ENCODE measurements at places on chromosomes 4 and X.

GRCh38 chr4:142909908-142910307 lies 63.8 kb upstream of the INPP4B start:
- DNase-seq = no peak

GRCh38 chr4:180058691-180059215 lies 2184.4 kb upstream of the TENM3 start:
- no peak for DNase-seq

- no peak for DNase-seq
Measured at GRCh38 chrX:45598861-45599260, 398.2 kb upstream of the DIPK2B start.

DNA sequence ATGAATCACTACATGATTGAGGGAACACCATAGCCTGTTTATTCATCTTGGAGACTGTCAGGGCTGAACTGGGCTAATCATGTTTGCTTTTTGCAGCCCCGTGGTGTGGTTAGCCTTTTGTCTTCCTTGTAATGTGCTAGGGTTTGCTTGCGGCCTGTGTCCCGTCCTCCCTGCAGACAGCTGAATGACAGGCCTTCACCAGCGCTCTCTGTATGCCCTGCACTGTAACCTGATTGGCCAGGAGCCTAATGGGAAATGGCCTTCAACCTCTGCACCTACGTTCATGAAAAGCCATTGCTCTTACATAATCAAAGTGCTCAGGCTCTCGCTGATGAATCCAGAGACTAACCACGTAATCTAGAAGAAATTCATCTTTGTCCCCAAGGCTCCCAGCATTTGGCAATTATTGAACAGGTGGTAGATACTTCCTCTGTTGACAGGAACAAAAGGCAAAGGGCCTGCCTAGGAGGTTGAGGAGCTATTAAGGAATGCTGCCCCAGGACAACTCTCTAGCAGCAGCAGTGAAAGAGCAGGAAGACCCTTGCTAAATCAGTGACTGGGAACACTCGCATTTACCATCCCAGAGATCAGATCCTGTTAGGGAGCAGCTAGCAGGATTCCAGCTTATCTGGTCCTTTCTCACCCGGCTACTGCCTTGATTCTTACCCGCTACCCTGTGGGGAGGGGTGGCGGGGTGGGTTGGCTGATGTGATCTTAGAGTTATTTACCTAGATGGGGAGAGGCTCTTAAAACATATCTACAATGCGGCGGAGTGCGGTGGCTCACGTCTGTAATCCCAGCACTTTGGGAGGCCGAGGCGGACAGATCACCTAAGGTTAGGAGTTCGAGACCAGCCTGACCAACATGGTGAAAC lies 42.3 kb upstream of the FAT1 start:
- no peak for DNase-seq

- DNase-seq = no peak
Measured at GRCh38 chrX:17805120-17805519, 56.0 kb downstream of the RAI2 start.

DNA sequence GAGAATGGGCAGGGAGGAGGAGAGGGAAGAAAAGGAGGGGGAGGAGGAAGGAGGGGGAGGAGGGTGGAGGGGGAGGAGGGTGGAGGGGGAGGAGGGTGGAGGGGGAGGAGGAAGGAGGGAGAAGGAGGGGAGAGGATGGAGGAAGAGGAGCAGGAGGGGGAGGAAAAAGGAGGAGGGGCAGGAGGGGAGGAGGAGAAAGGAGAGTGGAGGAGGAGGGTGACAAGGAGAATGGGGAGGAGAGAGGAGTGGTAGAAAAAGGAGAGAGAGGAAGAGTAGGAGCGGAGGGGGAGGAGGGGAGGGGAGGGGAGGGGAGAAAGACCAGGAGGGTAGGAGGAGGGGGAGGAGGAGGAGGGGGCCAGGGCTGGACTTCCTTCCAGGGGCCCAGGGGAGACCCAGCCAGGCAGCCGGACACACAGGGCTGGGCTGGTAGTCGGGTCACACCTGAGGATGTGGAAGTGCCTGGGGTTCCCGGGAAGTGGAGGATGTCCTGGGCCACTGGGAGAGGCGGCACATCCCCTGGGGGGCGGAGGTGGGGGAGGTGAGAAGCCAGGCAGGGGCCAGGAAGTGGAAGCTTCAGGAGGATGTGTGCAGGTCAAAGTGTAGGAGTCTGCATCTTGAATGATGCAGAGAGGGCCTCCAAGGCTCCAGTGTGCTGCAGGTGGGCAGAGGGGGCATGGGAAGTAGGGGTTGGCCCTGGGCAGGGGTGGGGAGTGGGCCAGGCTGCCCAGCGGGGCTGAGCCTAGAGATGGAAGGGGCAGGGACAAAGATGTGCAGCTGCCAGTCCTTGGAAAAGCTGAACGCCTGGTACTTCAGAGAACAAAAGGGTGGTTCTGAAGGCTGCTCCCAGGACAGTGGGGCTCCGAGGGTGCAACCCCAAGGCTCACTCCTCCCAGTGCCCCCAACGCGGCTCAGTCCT lies 18.8 kb downstream of the IL3RA start:
- no peak for DNase-seq

GRCh38 chrX:80747832-80748231 lies 61.8 kb downstream of the BRWD3 start:
- no peak for DNase-seq

DNA sequence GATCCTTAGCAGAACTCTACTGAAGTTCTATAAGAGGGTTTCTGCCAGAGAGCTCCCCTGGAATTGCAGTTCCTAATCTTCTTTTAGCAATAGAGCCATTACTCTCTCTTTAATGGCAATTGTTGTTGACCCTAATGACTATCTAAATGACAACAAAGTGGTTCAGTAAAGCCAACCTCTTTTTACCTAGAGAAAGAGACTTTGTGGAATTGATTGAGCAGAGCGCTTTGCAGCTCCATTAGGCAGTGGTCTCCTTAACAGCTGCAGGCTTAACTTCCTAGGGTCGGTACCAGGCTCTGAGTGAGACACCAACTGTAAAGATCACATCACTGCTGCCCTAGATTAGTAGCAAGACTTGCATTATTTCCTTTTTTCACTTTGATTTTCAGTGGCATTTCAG lies 1472.9 kb upstream of the TENM3 start:
- no peak for DNase-seq

DNA sequence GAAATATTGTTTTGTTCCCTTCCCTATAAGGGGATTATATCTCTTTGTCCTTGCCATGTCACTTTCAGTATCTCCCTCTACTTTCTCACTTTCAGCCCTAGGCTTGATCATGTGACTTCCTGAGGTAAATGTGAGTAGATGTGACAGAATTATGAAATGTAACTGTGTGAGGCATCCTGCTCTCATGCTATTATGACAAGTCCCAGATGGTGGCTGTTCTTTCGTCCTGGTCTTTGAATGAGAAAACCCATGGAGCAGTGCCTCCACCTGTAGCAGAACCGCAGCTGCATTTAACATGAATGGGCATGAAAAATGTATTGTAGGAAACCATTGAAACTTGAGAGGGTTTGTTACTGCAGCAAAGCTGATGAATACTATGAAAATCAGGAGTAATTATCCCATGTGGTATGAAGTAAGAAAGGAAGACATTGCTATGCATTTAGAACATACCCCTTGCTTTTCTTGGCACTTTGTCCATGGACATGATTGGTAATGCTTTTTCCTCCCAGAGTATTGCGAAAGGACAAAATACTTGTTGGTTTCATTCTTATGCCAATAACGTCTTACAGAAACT lies 202.2 kb upstream of the GPRIN3 start:
- no peak for DNase-seq

DNA sequence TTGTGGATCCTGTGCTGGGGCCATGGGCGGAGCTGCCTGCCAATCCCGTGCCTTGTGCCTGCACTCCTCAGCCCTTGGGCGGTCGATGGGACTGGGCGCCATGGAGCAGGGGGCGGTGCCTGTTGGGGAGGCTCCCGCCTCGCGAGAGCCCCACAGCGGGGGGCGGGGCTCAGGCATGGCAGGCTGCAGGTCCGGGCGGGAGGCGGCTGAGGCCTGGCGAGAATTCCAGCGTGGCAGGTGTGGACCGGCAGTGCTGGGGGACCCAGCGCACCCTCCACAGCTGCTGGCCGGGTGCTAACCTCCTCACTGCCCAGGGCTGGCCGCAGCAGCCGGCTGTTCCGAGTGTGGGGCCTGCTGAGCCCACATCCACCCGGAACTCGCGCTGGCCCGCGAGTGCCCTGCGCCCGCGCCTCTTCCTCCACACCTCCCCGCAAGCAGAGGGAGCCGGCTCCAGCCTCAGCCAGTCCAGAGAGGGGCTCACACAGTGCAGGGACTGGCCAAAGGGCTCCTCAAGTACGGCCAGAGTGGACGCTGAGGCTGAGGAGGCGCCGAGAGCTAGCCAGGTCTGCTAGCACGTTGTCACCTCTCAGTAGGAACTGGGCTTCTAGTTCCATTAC lies 85.9 kb downstream of the GBA3 start:
- DNase-seq = no peak

DNA sequence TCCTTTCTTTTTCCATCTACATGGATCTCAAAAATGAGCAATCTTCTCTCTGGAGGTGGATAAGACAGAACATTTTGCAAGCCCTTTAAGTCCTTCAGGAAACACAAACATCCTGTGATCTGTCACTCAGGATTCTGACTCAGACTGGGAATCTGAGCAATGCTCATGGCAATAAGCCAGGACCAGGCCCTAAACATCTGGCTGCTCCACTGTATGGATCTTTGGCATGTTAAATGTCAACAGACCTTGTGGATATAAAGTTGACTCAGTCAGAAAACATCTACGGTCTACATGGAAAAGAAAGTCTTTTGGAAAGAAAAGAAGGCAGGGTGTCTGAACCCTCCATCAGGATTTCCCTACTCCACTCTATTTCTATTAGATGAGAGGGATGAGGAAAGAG lies 17.8 kb upstream of the CHIC2 start:
- no peak for DNase-seq

- DNase-seq = no peak
Measured at GRCh38 chr4:23932901-23933308, 43.1 kb upstream of the PPARGC1A start.

DNA sequence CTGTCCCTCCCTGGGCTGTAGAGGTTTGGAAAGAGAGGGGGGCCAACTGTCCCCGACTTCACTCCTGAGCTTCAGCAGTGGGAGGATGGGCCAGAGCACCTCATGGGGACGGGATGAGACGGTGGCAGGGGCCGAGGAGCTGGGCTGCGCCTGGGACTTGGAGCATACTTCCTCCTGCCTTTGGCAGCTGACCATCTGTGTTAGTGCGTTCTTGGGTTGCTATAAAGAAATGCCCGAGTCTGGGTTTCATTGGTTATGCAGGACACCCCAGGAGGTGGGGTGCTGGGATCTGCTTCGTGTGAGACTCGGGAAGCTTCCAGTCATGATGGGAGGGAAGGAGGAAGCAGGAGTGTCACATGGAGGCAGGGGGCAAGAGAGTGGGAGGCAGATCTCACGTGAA lies 7.4 kb downstream of the PSAPL1 start:
- no peak for DNase-seq
